ENCODE measurements at places on chromosomes 1 and 21. TPM values are rescaled to one million over a fixed set of nuclear protein-coding genes. Genes with fewer than 3 reads are reported as not detected.
A peak's percentile ranks its signal among the peaks of the same experiment; 100 is the strongest.

- DNase-seq: no peak
Observed at GRCh38 chr1:168477792-168478191, 66.0 kb downstream of the XCL2 start.

DNA sequence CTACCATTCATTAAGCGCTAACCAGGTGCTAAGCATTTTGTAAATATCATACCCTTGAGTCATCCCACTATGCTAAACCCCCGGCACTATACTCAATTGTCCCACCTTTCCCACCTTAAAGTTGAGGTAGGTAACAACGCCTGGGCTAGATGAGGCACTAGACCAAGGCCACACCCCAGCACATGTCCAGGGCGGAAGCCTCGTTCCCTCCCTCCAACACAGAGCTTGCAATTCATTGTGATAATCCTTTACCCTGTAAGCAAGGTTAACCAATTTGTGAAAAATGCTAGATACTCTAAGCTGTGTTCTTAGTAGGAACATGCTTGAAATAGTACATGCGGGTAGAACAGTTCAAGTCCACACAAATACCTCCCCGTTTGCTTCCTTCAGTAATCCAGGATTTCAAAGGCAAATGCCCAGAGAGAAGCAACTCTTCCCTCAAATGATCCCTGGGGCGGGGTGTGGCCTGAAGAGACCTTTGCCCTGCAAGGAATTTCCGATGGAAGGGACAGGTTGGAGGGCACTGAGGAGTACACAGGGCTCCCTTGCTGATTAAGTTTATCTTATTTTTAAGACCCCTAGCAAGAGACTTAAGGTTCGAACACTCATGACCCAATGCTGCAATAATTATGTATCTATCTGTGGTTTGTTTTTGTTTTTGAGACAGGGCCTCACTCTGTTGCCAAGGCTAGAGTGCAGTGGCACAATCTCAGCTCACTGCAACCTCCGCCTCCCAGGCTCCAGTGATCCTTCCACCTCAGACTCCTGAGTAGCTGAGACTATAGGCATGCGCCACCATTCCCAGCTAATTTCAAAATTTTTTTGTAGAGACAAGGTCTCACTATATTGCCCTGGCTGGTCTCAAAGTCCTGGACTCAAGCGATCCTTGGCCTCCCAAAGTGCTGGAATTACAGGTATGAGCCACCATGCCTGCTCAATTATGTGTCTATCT is 2.6 kb downstream of the RSPH1 start:
- peak; percentile 73 for DNase-seq

DYRK3 gene
- 0.58 TPM for total RNA-seq

GRCh38 chr1:108016451-108016920 is 51.5 kb upstream of the VAV3 start:
- no peak for DNase-seq

ILDR2 gene
- total RNA-seq: 0.85 TPM

GRCh38 chr1:25679171-25679570 is 62.6 kb downstream of the MAN1C1 start:
- no peak for DNase-seq

- no peak for DNase-seq
Observed at GRCh38 chr1:100606438-100606837, 68.5 kb downstream of the GPR88 start.

MYOM3 gene
- 4.2 TPM for total RNA-seq

YBEY gene
- 19.6 TPM for total RNA-seq

PTPRU gene
- 2.4 TPM for total RNA-seq
